ENCODE measurements at places on chromosomes 12 and 14.

GRCh38 chr12:11821386-11822080, 172.1 kb downstream of the ETV6 start:
- DNase-seq, result no peak

DNA sequence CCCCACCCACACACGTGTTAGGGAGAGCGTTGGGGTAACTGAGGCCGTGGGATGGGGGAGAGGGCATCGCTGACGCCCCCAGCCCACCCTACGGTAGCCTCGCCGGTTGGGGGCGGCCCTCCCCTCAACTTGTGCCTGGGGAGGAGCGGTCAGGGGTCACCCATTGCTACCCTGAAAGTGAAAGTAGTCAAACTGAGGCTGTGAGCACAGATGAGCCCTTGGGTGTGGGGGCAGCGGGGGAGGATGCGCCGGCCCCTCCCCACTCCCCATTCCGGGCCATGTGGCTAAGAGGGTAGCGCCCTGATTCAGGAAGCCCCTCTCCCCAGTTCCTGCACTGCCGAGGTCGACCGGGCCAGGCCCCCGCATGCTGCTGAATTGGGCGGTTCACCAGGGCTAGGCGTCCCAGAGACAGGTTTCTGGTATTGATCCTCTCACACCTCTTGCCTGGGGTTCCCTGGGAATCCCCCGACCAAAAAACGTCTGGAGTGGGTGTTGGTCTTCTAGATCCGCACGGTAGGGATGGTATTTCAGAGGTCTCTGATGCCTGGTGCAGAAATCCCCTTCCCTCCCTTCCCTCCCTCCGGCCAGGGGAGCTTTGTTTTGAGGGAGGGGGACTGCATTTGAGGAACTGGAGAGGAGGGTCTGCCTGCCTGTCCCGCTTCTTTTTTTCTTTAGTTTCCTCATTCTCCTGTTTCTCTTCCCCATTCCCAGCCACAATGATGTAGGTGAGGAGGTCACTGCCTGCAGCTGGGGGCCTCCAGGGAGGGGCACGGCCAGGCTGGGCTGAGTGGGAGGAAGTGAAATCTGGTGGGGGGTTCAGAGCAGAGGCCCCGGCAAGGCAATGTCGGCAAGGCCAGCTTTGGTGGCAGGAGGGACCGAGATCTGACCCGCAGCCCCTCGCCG, 1.0 kb downstream of the SH2B3 start:
- peak; percentile 84 for DNase-seq

DNA sequence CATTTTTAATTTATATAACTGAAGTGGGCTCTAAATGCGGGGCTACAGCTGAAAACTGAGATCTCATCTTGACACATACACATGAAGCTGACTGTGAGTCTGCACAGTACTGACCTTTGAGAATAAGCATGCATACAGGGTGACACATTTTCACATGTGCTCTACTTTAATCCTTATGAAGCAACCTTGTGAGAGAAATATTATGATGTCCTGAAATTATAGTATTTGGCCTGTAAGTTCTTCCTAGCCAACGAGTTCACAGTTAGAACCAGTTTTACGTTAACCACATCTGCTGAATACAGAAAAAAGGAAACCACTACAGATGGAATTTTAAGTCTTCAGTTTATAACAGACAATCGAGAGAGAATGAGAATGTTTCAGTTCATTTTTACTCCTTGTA, 70.3 kb downstream of the SPPL3 start:
- DNase-seq, result no peak

GRCh38 chr14:104582005-104582404, 2.4 kb downstream of the C14orf180 start:
- DNase-seq, result no peak

GRCh38 chr14:103728141-103728540, 12.5 kb downstream of the ZFYVE21 start:
- no peak for DNase-seq

- DNase-seq, result no peak
Measured at GRCh38 chr12:129101816-129102215, 248.5 kb downstream of the GLT1D1 start.

DNA sequence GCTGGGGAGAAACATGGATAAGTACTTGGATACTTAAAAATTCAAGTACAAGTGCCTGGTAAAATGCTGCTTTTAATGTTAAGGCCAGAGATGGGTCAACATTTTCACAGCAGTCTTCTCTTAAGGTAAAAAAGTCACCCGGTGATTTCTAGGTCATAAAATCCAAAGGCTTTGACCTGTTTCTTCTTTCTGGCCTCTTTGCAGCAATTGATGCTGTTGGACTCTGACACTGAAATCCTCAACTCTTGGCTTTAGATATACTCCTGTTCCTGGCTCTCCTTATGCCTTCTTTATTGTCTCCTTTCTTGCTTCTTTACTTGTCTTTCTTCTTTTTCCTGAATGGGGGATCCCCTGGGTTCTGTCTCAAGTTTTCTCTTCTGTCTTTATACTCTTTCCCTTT, 189.2 kb downstream of the SSPN start:
- no peak for DNase-seq

DNA sequence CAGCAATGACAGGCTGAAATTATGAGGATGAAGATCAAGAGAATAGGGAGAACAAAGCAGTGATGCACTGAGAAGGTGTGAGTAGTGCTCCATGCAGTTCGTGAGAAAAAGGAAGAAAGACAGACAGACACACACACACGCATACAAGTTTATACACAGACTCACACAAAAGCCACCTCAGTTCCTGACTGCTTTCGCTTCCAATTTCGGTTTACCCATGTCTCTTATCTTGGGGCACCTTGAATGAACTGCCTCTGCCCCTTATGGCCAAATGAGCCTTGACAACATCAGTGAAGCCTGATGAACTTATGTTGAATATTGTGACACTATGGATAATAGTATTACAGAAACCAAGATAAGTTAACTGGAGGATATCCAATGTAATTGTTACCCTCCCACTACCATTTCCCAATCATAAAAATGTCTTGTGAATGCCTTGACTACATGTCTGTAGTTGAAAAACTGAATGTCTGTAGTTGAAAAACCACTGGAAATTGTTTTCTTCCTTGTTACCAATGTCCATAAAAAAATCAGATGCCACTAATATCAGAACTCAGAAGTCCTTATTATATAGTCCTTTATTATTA, 380.4 kb upstream of the DDHD1 start:
- no peak for DNase-seq

DNA sequence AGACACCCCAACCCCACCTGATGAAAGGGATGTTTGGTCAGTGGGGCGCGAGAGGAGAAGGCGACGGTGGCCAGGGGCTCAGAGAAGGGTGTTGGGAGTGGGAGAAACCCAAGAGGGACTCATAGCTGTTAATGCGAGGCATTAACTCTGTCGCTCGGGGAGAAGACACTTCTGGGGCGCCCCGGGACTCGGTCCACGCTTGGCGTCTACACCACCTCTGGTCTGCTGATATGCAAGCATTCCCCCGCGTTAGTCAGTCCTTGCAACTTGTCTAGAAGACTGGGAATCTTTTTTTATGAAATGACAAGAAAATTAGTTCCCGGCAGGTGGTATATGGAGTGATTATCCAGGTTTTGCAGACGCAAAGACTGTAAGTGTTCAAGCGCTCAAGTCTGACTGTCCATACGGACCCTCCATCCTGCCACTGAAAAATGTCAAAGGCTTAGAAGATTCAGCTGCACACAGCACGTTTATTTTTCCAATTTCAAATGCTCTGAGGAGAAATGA, 360 bp upstream of the SLC35F4 start:
- DNase-seq, result no peak

GRCh38 chr12:15636060-15636890, 152.9 kb downstream of the EPS8 start:
- no peak for DNase-seq

- no peak for DNase-seq
Measured at GRCh38 chr12:23001487-23001886, 376.5 kb downstream of the ETNK1 start.

- DNase-seq, result peak; percentile 43
Measured at GRCh38 chr12:131123817-131124216, 170.1 kb downstream of the ADGRD1 start.

DNA sequence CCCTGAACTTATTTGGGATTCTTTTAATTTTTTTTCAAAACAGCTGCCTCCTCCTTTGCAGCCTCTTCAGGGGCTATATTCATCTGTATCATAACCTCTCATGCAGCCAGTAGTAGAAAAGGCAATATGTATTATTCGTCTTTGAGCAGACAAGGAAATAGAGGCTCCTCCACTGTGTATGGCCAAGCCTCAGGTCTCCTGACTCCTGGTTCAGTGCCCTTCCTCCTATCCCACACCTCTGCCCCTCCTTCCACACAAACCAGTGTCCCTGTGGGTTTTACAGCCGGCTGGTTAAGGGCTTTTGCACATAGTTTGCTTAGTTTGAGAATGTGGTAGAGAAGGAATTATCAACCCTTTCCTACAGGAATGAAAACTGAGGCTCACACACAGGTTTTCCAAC, 8.8 kb upstream of the ACVRL1 start:
- DNase-seq, result no peak

GRCh38 chr12:7197841-7198240, 8.4 kb downstream of the PEX5 start:
- no peak for DNase-seq

DNA sequence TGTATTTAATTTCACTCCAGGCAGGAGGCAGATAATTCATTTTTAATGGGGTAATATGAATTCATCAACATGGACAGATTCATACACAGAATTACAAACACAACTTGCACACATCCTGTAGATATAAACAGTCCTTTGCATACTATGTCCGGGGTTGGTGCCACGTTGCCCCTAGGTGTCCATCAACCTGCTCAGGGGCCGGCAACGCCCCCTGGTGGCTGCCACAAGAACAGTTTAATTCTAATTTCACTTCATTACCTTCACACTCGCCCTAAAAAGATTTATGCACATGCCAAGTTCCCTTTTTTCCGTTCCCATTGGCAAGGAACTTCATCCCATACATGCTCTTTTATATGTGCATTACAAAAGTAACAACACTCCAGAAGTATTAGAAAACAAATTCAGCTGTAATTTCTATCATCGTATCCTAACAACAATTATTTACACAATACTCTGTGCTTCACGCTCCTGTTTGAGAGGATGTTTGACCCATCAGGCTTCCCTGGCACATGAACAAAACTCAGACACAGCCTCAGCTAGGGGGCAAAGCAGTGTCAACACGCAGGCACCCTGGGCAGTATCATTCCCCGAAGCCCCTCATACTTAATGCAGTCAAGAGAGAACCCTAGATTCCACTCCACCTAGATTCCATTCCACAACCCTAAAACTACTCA, 15.5 kb downstream of the MANSC1 start:
- peak; percentile 79 for DNase-seq

DNA sequence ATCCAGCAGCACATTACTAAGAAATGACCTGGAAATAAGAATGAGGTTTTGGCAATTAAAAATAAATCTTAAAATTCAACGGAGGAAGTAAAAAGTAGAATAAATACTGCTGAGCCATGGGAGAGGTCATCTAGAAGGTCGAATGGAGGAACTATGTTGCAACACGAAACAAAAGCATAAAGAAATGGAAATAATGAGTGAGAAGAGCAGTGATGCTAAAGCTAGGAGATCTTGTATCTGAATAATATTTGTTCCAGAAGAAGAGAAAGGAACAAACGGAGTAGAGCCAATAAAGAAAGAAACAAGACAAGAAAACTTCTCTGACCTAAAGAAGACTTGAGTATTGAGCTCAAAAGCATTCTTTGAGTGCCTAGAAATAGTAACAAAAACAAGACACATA, 6.6 kb upstream of the KRT7 start:
- no peak for DNase-seq

GRCh38 chr14:80264702-80265101, 53.4 kb upstream of the DIO2 start:
- DNase-seq, result no peak

GRCh38 chr14:57057803-57058202, 210.9 kb downstream of the EXOC5 start:
- no peak for DNase-seq

- no peak for DNase-seq
Measured at GRCh38 chr12:65460063-65460462, 181.6 kb downstream of the MSRB3 start.

- DNase-seq, result no peak
Measured at GRCh38 chr12:40825156-40825555, 132.9 kb downstream of the CNTN1 start.

DNA sequence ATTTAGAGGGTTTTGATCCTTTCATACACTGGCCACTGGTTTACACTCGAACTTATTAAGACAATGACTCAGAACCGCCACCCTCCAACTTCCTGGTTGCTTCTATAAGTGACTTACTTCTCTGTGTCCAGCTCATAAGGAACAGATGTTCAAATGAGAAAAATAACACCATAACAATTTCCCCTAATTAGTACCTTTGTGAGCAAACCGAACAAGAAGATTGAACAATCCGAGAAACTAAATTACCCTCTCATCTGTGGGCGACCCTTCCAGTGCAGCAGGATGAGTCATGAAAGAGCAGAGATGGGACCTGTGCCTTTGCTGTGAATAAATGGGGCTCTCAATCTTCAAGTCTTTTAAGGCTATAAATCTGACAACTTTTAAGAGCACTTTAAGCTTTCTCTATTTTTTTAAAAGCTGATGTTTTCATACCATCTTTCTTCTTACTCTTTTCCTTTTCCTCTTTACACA, 146.8 kb upstream of the RASSF8 start:
- DNase-seq, result no peak

DNA sequence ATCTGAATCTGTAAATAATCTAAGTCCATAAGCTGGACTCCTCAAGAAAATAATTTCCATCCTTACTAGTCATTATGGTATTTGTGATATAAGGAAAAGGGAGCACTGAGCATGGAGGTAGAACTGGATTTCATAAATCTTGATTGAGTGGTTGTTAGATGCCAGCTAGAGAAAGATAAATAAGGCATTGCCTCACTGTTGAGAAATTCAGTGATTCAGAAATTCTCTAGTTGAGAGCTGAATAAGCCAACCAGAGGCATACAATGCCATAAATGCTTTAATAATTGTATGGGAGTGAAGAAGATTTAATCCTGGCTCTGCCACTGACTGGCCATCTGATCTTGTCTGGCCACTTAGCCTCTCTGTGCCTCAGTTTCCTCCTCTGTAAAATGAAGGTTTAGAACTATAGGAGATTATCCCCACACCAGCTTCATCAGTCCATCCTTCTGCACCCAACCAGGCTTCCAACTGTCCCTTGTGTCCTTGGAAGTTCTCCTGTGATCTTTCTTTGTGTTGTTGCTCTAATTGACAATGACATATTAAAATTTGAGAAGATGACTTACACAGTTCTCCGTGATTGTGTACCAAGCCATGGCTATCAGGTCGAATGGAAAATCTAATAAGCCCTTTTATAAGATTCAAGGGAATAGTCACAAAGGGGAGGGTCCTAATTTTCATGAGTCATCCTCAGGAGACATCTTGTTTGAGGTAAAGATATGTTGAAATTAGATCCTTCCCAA, 394.3 kb downstream of the EGLN3 start:
- no peak for DNase-seq

- no peak for DNase-seq
Measured at GRCh38 chr12:113221997-113222729, 899 bp downstream of the TPCN1 start.

DNA sequence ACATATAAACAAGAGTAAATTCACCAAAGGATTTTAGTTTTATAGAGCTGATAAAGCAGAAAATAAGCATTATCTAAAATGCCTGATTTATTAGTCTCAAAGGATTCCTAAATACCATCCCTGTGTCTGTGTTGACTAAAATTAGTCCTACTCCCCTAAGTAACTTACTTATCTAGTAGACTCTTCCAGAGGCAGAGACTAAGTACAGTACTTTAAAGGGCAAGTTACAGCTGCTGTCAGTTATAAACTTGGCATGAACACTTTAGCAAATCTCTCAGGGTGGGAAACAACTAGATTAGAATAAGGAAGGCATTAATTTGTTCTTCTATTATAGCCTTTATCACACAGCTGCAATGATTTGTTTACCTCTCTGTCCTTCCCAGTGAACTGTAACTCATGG, 46.0 kb downstream of the ATP2B1 start:
- no peak for DNase-seq

Measured in activated CD8-positive, alpha-beta memory T cell treated with anti-CD3 and anti-CD28 coated beads for 24 hours (primary cell).